ENCODE measurements at places on chromosomes 2 and 18.

DNA sequence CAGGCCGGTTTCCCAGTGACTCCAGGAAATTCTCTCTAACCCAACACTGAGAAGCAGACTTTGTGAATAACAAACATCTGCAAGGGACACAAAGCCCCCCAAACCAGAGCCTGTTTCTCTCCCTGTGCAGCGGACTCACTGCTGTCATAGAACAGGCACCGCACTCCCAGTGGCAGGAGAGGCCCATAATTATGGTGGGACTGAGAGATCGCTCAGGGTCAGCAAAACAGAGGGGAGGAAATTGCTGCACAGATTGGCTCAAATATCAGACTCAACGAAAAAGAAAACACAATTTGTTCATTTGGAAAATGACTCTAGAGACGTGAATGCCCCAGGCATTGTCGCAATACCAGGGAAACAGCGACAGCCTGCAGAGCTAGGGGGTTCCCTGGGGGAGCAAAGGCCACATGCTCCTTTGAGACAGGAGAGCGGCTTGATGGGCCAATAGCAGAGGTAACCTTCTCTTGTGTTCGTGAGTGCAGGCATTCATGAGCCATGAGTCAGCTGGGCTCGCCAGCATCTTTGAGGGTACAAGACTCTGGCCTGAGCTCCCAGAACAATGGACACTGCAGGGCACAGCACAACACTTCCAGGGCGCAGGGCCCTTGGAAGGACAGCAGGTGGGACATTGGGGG lies 143.3 kb upstream of the KLHL29 start:
- no peak for DNase-seq

- DNase-seq, result no peak
Measured at GRCh38 chr18:28041366-28041765, 135.6 kb downstream of the CDH2 start.

DNA sequence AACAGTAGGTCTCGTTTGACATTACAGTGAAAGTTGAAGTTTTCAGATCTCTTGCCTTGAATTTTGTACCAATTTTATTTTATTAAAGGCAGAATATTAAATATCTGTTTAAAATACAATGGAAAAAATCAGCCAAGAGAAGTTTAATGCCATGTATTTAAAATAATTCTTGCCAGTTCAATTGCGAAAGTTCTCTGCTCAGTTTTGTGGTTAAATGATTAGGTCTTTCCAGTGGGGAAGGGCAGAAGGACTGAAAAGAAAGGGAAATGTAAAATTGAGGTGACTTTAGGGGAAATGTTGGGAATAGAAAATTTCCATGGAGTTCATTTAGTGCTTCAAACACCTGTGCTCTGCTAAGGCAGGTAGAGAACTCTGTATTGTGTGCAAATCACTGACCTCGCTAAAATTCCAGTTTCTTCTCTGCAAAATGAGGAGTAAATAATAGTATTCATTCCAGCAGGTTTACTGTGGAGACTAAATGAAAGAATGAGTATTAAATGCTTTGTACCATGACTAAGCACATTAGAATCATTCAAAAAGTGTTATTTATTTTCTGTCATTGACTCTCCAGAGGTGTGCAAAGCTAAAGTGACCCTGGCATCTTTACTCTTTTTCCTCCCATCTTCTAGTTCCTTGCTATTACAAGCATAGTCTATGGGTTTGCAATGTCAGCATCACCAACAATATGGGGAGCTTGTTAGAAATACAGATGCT lies 74.4 kb downstream of the KIAA1328 start:
- DNase-seq, result no peak

GRCh38 chr2:43007901-43008300 lies 215.5 kb upstream of the HAAO start:
- no peak for DNase-seq

- no peak for DNase-seq
Measured at GRCh38 chr2:142981069-142981378, 103.6 kb downstream of the KYNU start.

DNA sequence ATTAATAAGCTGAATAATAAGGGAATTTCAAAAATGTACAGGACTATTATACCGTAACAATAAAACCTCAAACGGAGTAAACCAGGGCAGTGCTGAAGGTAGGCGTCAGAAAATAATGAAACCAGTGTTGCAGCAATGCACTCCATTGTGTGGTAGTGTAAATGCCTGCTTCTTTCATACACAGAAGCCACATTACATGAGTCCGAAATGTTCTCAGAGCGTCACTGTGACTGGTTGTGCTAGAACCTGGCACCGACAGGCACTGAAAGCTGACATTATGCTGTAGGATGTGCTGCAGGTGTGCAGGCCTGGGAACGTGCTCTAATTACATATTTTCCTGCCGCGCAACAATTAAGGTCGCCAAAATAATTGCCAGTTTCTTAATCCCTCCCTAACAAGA lies 53.3 kb downstream of the ZEB2 start:
- no peak for DNase-seq

Data from stimulated activated CD4-positive, alpha-beta T cell treated with anti-CD3 and anti-CD28 coated beads, Interleukin-4, amount 100 ng/mL, for 4 hours (primary cell).